Hepatocyte (in vitro differentiated cells): ENCODE measurements at places on chromosomes 7 and 10. TPM values are rescaled to one million over a fixed set of nuclear protein-coding genes. Genes with fewer than 3 reads are reported as not detected.
A peak's percentile ranks its signal among the peaks of the same experiment; 100 is the strongest.

DNA sequence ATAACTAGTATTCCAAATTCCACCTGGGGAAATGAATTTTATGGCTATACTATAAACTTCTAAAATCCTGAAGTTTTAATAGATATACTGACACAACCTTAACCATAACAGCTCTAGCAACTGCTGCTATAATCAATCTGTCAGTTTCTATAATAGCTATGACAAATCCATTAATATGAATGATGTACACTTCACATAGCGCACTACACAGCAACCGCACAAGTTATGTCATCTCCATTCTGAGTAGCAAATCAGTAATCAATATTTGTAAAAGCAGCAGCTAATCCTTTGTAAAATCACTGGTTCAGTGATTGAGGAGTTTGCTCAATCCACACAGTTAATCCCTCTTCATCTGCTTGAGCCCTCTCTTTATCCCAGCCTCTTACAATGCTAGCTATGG is 105.3 kb downstream of the SKAP2 start:
- no peak overlapping the region for H3K4me3 ChIP-seq
- H3K4me1 ChIP-seq = no peaks in the 10 kb centered on the region
- H3K27me3 ChIP-seq = no peaks in the 10 kb centered on the region
- no peak overlapping the region for H3K27ac ChIP-seq
- no peaks in the 10 kb centered on the region for H3K36me3 ChIP-seq

DNA sequence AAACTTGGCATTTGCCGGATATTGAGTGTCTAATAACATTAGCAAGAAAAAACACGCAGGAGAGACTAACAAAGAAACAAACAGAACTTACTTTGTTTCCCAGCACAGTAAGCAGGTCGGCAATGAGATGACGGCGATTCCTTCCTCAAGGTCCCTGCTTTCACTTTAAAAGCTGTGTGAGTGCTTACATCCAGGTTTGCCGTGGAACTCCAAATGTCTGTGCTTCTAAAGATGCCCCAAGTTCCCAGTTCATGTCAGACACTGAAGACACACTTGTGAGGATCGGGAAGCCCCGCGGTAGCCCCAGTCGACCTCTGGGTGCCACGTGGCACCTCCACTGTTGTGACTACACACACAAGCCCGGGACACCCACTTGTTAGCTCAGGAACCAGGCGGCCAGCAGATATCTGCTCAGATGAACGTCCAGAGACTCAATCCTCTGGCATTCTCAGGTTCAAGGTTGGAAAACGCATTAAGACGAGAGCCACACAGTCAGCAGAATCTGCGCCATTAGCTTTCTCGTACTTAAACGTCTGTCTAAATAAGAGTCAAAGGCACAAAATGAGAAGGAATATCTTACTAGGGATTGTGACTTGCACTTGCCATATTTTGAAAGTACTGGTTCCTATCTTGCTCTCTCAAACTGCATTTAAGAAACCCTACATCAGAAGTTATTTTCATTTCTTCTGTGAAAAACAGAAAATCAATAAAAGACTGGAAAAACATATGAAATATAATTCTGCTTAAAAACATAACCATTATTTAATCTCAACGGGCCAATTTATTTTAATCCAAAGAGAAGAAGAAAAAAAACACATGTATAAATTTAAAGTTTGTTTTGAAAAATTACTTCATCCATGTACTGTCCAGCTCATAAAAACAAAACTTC is 207.6 kb upstream of the KLF14 start:
- DNase-seq = peak; percentile 29
- no peaks in the 10 kb centered on the region for H3K36me3 ChIP-seq
- H3K4me1 ChIP-seq = no peaks in the 10 kb centered on the region
- H3K27me3 ChIP-seq = no peaks in the 10 kb centered on the region

DNA sequence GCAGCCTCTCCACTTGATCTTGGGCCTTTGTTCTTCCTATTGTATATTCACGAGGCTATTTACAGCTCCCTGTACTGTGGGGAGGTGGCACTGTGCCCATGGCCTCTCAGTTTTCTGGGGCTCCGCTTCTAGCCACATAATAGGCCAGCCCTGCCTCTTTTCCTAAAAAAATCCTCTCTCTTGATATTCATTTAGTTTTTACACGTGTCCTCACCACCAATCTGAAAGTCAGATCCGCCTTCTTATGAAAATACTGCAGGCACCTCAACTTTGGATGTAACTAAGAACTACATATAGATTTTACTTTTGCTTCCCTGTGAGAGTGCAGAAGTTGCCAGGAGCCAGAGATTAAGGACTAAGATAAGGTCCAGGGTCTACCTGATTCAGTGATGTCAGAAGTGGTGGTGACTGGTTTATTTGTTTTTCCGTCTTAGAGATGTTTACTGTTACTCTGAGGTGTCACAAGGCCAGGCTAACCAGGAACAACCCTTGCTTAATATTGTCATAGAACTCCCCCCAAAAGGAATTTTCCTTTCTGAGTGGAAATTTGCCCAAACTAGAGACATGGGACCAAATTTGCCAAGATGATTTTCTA is 7.8 kb downstream of the BAMBI start:
- peak; percentile 39 for DNase-seq
- peak overlapping the region; percentile 19 for H3K27ac ChIP-seq
- H3K4me3 ChIP-seq = no peak overlapping the region

The MSMB gene
- 2.2 and 2.7 TPM in 2 replicates for total RNA-seq

- H3K36me3 ChIP-seq = no peaks in the 10 kb centered on the region
- DNase-seq = no peak
- H3K4me1 ChIP-seq = peaks cover 4% of the 10 kb centered on the region
- H3K4me3 ChIP-seq = no peak overlapping the region
- H3K27me3 ChIP-seq = no peaks in the 10 kb centered on the region
Observed at GRCh38 chr10:28503114-28503513, 29.8 kb upstream of the WAC start.

DNA sequence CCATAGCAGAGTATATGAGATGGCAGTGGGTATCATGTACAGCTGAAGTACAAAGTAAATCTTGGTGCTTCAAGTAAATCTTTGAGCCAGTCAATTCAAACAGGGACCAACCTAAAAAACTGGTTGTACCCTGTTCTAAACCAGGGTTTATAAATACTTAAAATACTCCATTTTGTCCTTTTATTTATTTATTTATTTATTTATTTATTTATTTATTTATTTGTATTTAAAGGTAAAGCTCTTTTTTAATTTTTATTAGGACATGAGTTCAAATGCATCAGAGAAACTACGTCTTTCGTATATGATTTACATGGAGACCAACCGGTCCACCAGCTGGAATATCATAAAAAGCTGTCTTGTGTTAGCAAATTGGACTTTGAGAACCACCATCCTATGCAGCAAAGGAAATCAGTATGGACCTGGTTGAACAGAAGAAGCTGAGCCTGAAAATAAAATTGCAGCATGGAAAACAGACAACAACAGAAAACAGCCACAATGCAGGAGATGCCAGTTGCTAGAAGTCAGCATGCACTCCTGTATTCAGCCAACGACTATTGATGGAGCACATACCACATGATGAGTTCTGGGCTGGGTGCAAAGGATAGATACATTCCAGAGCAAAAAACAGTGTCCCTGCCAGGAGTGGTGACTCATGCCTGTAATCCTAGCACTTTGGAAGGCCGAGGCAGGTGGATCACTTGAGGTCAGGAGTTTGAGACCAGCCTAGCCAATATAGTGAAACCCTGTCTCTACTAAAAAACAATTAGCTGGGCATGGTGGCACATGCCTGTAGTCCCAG is 60.0 kb downstream of the PLXNA4 start:
- H3K27me3 ChIP-seq = no peaks in the 10 kb centered on the region
- H3K4me3 ChIP-seq = no peak overlapping the region
- no peaks in the 10 kb centered on the region for H3K4me1 ChIP-seq
- DNase-seq = peak; percentile 20

- H3K27me3 ChIP-seq = no peaks in the 10 kb centered on the region
- no peak overlapping the region for H3K4me3 ChIP-seq
- DNase-seq = no peak
- H3K27ac ChIP-seq = no peak overlapping the region
- H3K4me1 ChIP-seq = no peaks in the 10 kb centered on the region
Observed at GRCh38 chr10:44458671-44459413, 73.9 kb upstream of the CXCL12 start.

DNA sequence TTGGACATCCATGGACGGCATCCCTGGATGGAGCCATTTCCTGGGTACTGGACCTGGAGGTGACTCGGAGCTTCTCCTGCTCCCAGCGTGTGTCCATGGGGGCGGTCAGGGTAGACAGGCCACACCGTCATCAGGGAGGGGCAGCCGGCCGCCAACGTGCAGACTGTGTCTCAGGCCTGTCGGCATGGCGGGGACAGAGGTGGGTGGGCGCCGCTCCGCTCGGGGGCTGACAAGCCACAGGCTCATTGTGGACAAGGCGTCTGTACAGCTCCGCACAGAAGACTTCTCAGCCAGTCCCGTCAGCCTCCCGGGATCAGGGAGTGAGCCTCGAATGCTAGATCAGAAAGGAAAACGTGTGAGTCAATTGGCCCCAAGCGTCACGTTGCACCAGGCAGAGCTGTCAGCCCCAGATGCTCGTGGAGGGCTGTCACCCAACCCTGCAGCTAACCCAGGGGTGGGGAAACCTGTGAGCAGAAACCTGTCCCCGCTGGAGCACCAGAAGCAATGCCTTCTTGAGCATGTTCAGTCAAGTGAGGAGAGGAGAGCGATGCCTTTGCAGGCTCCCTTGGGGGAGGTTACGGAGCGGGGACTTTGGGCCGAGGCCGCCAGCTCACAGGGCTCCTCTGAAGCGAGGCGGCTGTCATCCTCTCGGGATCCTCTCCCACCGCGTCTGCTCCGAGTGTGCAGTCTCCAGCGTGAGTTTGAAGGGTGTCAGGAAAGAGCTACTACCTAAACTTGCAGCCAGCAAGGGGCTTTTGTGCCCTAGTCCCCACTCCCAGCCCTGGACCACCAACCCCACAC is 16.0 kb upstream of the DPYSL4 start:
- peaks cover 9% of the 10 kb centered on the region for H3K27me3 ChIP-seq
- H3K36me3 ChIP-seq = no peaks in the 10 kb centered on the region
- H3K27ac ChIP-seq = no peak overlapping the region
- H3K4me3 ChIP-seq = no peak overlapping the region
- DNase-seq = no peak
- no peaks in the 10 kb centered on the region for H3K4me1 ChIP-seq

GRCh38 chr7:87316846-87317552 is 28.5 kb upstream of the CROT start:
- no peak overlapping the region for H3K4me3 ChIP-seq
- H3K36me3 ChIP-seq = no peaks in the 10 kb centered on the region
- peak overlapping the region; percentile 11 for H3K27ac ChIP-seq
- no peaks in the 10 kb centered on the region for H3K27me3 ChIP-seq
- H3K4me1 ChIP-seq = peaks cover 5% of the 10 kb centered on the region

The COL26A1 gene
- total RNA-seq = 9.4 and 11.6 TPM in 2 replicates

- no peak for DNase-seq
- H3K27me3 ChIP-seq = no peaks in the 10 kb centered on the region
- H3K4me3 ChIP-seq = no peak overlapping the region
- H3K36me3 ChIP-seq = no peaks in the 10 kb centered on the region
Observed at GRCh38 chr10:3484306-3485056, 300.5 kb downstream of the KLF6 start.

The FAM131B gene
- 1.9 and 2.5 TPM in 2 replicates for total RNA-seq

- H3K27me3 ChIP-seq = no peaks in the 10 kb centered on the region
- no peaks in the 10 kb centered on the region for H3K4me1 ChIP-seq
- H3K4me3 ChIP-seq = no peak overlapping the region
- no peak for DNase-seq
- H3K27ac ChIP-seq = no peak overlapping the region
Observed at GRCh38 chr10:91864099-91864498, 45.2 kb downstream of the FGFBP3 start.

The ANAPC16 gene
- total RNA-seq = 109 and 117 TPM in 2 replicates

The CLDN12 gene
- 52.7 and 53.0 TPM in 2 replicates for total RNA-seq

DNA sequence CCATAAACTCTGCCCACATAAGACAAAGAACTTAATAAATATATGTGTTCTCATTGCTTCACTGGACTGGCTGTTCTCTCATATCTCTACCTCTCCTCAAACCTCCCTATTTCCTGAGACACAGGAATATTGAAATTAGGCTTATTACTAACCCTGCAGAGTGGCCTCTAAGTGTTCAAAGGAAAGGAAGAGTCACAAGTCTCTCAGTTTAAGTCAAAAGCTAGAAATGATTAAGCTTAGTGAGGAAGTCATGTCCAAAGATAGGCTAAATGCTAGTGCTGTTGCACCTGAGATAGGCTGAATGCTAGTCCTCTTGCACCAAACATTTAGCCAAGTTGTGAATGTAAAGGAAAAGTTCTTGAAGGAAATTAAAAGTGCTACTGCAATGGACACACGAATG is 41.1 kb downstream of the GNAI1 start:
- no peak overlapping the region for H3K27ac ChIP-seq
- H3K4me3 ChIP-seq = no peak overlapping the region
- DNase-seq = no peak
- H3K36me3 ChIP-seq = no peaks in the 10 kb centered on the region
- no peaks in the 10 kb centered on the region for H3K4me1 ChIP-seq
- H3K27me3 ChIP-seq = no peaks in the 10 kb centered on the region

DNA sequence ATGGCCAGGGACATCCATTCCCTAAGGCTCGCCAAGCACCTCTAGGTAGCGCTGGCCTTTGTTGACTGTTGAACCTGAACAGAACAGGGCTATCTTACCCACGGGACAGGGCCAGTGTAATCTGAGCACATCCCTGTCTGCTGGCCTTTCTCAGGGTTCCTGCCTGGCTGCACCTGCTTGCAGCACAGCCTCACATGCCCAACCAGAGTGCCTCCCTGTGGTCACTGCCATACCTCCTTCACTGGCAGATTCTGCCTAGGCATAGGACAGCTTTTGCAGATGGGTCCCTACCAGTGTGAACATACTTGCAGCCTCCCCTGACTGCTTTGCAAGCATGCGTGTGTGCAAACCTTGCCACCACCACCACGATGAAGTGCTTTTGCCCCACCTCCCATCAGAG is 15.8 kb upstream of the LIPN start:
- H3K4me3 ChIP-seq = no peak overlapping the region
- H3K27me3 ChIP-seq = peaks cover 10% of the 10 kb centered on the region
- H3K36me3 ChIP-seq = no peaks in the 10 kb centered on the region
- H3K27ac ChIP-seq = no peak overlapping the region

DNA sequence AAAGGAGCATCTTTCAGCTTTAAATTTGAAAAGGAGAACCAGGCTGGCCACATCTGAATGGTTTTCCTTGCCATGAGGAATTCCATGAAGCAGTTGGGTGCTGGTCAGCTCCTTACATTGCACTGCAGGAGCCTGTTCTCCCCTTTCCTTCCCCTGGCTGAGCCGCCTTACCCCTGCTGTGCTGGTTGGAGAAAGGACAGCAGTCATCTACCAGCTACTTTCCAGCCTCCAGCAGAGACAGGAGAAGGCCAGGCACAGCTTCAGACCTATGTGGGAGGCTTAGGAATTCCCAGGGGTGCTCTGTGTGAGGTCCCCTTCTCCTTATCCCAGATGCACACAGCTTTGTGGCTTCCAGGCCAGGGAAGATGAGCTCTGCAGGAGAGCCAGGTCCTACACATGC is 4.7 kb downstream of the C10orf71 start:
- H3K4me1 ChIP-seq = peaks cover 9% of the 10 kb centered on the region
- H3K27me3 ChIP-seq = no peaks in the 10 kb centered on the region
- H3K36me3 ChIP-seq = no peaks in the 10 kb centered on the region
- DNase-seq = no peak
- H3K4me3 ChIP-seq = no peak overlapping the region
- H3K27ac ChIP-seq = no peak overlapping the region

- H3K27ac ChIP-seq = peak overlapping the region; percentile 51
- DNase-seq = no peak
- H3K36me3 ChIP-seq = no peaks in the 10 kb centered on the region
- no peaks in the 10 kb centered on the region for H3K4me1 ChIP-seq
- no peaks in the 10 kb centered on the region for H3K27me3 ChIP-seq
Observed at GRCh38 chr7:102849079-102849478, 63.7 kb upstream of the LRRC17 start.

GRCh38 chr7:4854916-4855315 is 6.9 kb downstream of the PAPOLB start:
- no peak overlapping the region for H3K4me3 ChIP-seq
- no peaks in the 10 kb centered on the region for H3K36me3 ChIP-seq
- H3K27me3 ChIP-seq = peaks cover 11% of the 10 kb centered on the region

The ACTL6B gene
- not detected in 2 replicates for total RNA-seq
